Breast epithelium (tissue), 4 donors: ENCODE measurements at places on chromosomes 11 and 22.

GRCh38 chr11:33941637-33942160 lies 49.8 kb upstream of the LMO2 start:
- DNase-seq = no peak

DNA sequence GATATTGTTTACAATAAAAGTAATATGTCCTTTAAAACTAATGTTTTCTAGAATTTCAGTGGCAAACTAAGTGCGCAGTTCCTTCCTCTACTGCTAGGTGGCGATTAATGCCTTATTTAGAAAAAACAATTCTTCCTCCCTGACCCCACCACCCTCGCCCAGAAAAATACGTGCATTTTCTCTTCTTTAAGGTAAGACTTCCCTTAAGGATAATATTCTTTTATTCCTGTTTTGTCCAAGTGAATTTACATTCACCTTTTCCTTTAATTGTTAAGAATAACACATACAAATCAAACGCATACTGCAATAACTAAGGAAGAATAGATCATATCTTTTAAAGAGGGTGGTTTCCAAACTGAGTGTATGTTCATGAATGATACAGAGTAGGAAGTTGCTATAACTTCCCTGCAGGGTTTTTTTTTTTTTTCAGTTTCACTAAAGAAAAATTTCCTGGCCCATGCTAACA lies 17.0 kb upstream of the PSMA1 start:
- DNase-seq = no peak

DNA sequence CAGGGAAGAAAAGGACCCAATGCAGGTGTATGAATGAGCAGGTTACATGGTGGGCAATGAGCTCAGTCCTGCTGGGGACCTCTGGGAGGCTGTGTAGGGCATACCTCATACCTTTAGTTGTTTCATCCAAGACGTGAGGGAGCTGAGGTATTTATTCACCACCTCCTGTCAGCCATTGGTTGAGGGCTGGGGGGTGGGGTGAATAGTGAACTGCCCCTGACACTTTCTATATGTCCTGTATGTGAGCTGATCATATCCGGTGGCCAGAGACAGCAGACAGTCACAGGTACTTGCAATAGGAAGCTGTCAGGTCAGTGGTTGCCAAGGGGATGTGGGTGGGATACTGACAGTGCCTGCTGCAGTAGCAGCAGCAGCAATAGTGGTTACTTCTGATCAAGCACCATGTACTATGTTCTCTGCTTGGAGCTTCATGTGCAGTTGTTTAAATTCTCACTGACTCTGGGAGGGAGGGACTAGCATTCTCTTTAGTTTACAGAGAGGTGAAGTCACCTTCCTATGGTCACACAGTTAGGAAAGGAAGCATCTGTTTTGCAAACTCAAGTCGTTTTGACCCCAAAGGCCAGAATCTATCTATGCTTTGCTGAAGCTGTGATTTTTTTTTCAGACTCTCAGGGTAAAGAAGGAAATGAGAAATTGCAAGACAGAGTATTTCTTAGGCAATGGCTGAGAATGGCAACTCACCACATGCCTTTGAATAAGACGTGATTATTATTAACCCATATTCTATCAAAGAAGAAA lies 54.0 kb downstream of the MIAT start:
- no peak for DNase-seq

DNA sequence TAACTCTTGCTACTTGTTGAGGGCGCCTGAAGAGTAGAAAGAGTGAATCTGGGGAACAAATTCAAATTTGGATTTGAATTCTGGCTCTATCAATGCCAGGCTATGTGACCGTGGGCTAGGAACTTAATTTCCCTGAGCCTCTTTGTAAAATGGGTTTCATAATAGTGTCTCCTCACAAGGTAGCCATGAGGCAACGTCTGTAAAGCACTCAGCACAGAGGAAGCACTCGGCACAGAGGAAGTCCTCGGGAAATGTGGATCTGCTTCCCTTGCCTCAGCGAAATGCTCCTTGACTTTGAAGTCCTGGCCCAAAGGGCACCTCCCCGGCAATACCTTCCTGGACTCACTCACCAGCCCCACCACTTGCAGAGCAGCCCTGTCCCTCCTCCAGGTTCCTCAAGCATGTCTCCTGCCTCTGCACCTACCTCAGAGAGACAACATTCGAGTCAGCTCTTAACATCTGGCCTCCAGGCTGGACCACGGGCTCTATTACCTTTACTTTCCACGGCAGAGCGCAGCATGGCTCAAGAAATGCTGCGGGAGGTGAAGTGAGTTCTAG lies 17.7 kb downstream of the CD6 start:
- no peak for DNase-seq

- DNase-seq = no peak
Measured at GRCh38 chr11:111399187-111400031, 20.3 kb upstream of the POU2AF1 start.
